ENCODE measurements at places on chromosomes 12 and 14.

GRCh38 chr12:30696103-30696408 is 387 bp upstream of the IPO8 start:
- DNase-seq = no peak

GRCh38 chr12:94498073-94498472 is 38.4 kb upstream of the CEP83 start:
- no peak for DNase-seq

GRCh38 chr12:45803111-45803510 is 73.6 kb downstream of the ARID2 start:
- DNase-seq = no peak

- no peak for DNase-seq
These were observed 182.0 kb downstream of the DAD1 start for GRCh38 chr14:22407033-22407432.

DNA sequence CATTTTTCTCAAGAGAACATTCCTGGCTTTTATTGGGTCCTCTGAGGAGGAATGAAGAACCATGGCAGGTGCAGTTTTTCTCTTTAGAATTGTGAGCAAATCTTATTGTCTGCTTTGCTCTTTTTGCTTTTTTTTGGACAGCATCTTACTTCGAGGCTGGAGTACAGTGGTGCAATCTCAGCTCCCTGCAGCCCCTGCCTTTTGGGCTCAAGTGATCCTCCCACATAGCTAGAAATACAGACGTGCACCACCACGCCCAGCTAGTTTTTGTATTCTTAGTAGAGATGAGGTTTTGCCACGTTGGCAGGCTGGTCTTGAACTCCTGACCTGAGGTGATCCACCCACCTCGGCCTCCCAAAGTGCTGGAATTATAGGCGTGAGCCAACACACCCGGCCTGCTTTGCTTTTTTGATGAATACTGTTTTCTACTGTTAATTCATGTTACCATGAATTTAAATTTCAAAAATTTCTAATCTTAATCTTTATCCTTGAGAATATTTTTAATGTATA is 71.5 kb downstream of the POLR3B start:
- DNase-seq = no peak

DNA sequence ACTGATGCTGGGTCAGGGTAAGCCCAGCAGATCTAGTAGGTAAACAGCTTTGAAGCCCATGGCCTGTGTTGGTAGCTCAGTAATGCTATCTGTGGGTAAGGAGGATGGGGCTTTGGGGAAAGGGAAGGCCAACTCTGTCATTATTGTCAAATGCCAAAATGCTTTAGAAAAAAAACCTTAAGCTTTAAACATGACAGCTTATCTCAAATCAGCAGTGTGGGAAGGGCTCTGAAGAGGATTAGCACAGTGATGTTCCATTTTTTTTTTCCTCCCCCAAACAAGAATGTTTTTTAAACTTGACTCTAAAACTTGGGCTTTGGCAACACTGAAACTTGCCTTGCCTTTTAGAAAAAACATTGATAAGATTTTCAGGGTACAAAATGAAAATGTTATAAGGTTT is 11.7 kb downstream of the DAAM1 start:
- no peak for DNase-seq

GRCh38 chr14:101836135-101836534 is 74.6 kb downstream of the PPP2R5C start:
- no peak for DNase-seq

- DNase-seq = no peak
These were observed 1.2 kb downstream of the TARBP2 start for GRCh38 chr12:53502331-53502730.

GRCh38 chr14:53331921-53332320 is 178.8 kb upstream of the DDHD1 start:
- no peak for DNase-seq

- peak; percentile 24 for DNase-seq
These were observed 199.5 kb upstream of the CAND1 start for GRCh38 chr12:67069451-67070306.

GRCh38 chr12:59086126-59086525 is 165.8 kb upstream of the LRIG3 start:
- no peak for DNase-seq

- DNase-seq = no peak
These were observed 103.9 kb downstream of the ALG10 start for GRCh38 chr12:34126239-34126641.

DNA sequence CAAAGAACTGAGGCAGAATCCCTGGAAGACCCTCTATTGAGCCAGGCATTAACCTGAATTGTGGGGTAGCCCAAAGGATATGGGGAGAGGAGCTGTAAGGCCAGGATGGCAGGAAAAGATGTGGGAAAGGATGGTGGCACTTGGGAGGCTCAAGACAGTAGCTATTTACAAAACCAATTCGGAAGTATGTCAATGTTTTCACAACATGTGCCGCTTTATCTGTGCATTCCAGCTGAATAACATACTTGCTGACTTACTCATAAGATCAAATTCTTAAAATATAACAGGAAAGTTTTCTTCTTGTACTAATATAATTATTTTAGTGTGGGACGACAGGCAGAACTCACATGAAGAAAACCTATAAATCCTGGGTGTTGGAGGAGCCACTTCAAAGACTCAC is 10.6 kb downstream of the BBS10 start:
- DNase-seq = no peak

DNA sequence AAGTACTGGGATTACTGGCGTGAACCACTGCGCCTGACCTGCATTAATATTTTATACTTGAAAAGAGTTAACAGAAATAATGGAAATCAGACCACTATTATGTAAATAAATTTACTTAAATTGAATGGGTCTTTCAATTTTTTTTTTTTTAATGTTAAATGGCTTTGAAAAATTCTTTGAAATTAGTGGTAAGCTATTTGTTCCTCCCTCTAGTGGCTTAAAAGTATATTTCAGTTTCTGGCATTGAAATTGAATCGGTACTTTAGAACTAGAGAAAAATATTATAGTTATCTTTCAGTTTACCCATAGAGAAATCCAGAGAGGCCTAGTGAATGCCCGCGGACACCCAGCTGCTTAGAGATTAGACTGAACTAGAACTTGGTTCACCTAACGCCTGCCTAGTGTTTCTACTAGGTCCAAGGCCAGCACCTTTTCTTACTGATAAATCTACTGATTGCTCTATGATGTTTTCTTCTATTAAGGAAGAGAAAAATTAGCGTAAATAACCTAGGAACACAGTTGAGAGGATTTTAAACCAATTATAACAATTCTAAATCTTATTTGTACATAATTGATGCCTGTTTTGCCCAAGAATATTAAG is 106.5 kb downstream of the EML1 start:
- no peak for DNase-seq

- DNase-seq = peak; percentile 38
These were observed 45.9 kb upstream of the IFNG-AS1 start for GRCh38 chr12:67943141-67943892.

DNA sequence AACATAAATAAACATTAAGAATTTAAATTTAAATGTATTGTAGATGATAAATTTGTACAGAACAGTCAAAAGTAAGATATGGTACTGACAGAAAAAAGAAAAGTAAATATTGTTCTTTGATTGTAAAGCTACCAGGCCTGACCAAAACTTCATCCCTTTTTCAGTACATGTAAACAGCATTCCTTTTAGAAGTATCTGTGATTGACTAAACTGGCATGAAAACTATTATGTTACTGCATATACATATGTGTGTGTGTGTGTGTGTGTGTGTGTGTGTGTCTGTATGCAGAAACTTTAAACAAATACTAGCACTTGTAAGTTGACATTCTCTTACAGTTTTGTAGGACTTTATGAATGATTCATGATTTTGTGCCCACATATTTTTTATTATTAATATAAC is 270.9 kb downstream of the C12orf50 start:
- no peak for DNase-seq

- DNase-seq = no peak
These were observed 188.4 kb downstream of the RBM19 start for GRCh38 chr12:113777751-113778150.

DNA sequence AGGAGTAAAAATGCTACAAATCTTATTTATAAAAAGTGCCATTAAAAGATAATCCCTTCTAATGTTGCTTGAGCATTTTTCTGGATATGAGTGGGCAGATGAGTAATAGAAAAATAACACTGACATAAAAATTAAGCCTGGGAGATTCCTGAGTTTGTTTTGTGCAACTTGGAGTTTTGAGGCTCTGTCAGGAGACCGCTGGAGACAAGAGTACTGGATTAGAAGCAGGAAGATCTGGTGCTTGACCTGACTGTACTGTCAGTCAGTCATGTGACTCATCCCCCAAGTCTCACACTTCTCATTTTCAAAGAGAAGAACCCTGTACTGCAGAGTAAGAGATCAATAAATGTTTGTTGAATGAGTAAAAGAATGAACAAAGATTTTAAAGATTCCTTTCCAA is 29.4 kb downstream of the ANO4 start:
- DNase-seq = no peak

DNA sequence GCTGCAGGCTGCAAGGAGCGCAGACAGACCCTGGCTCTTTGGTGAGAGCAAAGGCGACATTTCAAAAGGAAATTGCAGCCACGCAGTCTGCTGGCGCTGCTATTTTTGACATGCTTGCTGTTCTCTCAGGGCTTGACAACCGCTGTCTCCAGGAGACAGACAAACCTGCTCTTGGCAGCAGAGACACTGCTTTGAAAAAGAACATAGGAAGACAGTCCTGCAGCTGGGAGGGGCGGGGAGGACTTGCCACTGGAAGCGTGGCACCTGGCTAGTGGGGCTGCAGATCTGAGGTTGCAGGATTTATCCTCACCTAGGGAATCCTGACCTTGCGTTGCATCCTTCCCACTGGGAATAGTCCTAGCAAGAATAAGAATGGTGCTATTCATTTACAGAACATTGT is 91.8 kb upstream of the KCNA1 start:
- DNase-seq = no peak

DNA sequence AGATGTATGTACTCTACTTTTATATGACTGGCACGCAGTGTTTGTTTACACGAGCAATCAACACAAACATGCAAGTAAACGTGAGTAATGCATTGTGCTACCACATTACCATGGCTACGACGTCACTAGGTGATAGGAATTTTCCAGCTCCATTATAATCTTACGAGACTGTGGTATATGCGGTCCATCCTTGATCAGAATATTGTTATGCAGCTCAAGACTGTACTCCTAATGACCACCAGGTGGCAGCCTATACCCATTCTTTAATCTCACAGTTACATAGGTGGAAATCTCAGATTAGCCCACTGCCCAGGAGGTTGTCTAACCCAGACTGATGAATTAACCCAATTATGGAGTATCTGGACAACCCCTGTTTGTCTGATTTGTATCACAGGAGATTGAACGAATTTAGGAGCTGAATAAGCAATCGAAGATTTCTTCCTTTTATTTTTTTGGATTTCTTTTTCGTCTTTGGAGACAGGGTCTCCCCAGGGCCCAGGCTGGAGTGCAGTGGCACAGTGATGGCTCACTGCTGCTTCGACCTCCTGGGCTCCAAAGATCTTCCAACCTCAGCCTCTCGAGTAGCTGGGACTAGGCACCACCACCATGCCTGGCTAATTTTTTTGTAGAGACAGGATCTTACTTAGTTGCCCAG is 8.7 kb upstream of the TESPA1 start:
- no peak for DNase-seq
